ENCODE measurements at places on chromosomes 7 and 10. TPM values are rescaled to one million over a fixed set of nuclear protein-coding genes. Genes with fewer than 3 reads are reported as not detected.

The ASZ1 gene
- not detected for total RNA-seq

The EPC1 gene
- total RNA-seq, result 16.6 TPM

The C1QL3 gene
- not detected for total RNA-seq

The LRRC4 gene
- not detected for total RNA-seq

The CPED1 gene
- total RNA-seq, result not detected

The MKI67 gene
- total RNA-seq, result 58.9 TPM

The GTF2IRD1 gene
- total RNA-seq, result 25.3 TPM

The FAM25A gene
- not detected for total RNA-seq

The FAM200A gene
- 6.9 TPM for total RNA-seq

The LRGUK gene
- total RNA-seq, result 0.60 TPM

The SLC16A12 gene
- total RNA-seq, result 0.58 TPM

The COL13A1 gene
- total RNA-seq, result 0.36 TPM

The LRCH4 gene
- 17.6 TPM for total RNA-seq

The PPP1R17 gene
- total RNA-seq, result not detected

The CYP26C1 gene
- not detected for total RNA-seq
